ENCODE measurements at places on chromosomes 5 and 9.

DNA sequence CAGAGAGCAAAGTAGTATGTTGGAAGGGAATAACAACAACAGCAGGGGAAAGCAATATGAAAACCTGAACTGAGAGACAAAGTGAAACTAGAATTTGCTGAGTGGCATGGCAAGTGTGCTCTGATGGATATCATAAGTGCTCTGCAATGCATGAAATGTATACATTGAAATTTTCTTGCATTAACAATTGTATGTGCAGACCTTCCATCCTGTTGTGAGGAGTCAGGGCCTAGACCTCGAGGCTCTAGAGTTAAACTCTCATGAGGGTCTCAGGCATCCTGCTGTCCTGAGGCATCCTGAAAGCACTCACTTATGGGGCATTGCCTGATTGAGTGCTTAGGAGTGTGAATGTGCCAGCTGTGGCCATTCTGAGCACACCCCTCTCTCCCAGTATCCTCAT, 1.1 kb downstream of the ECM2 start:
- DNase-seq = no peak

GRCh38 chr5:92890841-92891244, 690.2 kb downstream of the NR2F1-AS1 start:
- no peak for DNase-seq

- DNase-seq = no peak
Observed at GRCh38 chr5:173643964-173644363, 27.5 kb upstream of the BOD1 start.

DNA sequence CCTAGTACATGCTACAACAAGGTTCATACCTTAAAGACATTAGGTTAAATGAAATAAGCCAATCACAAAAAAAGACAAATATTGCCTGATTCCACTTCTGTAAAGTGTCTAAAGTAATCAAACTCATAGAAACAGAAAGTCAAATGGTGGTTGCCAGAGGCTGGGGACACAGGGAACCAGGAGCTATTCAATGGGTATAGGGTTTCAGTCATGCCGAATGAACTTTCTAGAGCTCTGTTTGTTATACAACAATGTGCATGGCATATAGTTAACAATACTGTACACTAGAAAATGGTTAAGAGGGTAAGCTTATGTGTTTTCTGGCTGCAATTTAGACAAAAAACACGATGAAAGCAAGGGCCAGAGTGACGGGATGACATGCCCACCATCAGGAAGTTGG, 70.8 kb upstream of the EGFLAM start:
- no peak for DNase-seq

GRCh38 chr5:56699538-56699937, 115.8 kb upstream of the MAP3K1 start:
- DNase-seq = no peak

DNA sequence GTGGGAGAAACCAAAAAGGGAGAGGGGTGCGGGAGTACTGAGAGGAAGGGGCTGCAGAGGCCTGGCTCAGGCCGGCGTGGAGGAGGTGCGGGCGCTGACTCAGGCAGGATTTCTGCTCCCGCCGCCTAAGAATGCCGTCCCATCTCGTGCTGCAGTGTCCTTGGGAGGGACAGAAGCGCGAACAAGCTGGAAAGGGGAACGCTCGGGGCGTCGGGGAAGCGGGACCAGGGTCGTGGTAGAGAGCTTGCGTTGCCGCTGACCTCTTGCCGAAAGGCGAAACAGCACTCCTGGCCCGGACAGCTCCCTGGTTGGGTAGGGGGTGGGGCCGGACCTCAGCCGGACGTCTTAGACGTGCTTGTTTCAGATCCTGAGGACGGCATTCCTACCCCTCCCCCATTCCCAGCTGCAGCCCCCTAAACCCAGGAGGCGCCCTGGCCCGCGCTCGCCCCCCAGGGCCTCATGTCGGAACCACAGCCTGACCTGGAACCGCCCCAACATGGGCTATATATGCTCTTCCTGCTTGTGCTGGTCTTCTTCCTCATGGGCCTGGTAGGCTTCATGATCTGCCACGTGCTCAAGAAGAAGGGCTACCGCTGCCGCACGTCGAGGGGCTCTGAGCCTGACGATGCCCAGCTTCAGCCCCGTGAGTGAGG, 1.1 kb downstream of the RELL2 start:
- DNase-seq = no peak

DNA sequence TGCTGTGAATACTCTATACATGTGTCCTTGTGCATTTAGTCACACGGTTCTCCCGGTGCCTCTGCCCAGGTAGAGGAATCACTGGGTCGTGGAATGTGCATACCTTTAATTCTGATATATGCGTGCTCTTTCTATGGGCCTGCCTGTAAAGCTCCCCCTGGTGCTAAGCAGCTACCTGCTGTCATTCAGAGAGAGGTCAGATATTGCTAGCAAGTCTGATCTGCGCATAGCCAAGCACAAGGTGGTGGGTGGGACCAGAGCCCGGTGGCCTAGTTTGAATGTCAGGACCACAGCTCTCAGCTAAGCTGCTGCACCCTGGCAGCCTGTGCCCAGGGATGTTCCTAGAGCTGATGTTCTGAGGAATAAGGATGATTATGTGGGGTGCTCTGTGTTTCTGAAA, 33.4 kb downstream of the TJP2 start:
- no peak for DNase-seq

DNA sequence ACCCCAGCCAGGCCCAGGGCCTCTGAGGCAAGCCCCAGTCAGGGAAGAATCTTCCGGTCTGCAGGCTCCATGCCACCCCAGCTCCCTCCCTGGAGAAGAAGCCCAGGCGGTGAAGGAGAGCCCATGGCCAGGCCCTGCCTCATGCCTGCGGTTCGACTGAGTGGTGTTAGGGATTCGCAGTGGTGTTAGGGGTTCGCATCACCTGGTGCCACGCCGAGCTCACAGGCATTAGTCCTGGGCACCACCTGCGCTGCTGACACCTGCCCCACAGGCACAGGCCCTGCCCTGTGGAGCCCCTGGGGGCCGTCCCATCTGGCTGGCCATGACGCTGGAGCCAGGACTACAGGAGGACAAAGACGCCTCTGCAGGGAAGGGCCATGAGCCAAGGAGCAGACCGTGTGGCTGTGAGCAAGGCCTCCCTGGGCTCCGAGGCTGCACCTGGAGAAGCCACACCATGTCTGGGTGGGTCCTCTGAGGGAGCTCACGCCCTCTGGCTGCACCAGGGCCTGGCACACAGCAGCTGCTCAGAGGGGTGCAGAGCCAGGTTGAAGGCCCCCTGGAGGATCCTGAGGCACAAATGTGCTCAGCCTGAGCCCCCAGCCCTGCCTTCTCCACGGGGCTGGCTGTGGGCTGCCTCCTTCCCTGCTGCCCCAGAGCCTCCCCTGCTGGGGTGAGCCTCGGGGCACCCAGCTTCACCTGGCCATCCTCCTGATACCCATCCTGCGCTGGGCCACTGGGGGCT, 27.6 kb upstream of the RNF130 start:
- DNase-seq = no peak

- DNase-seq = no peak
Observed at GRCh38 chr5:149632311-149633251, 51.3 kb downstream of the ARHGEF37 start.

DNA sequence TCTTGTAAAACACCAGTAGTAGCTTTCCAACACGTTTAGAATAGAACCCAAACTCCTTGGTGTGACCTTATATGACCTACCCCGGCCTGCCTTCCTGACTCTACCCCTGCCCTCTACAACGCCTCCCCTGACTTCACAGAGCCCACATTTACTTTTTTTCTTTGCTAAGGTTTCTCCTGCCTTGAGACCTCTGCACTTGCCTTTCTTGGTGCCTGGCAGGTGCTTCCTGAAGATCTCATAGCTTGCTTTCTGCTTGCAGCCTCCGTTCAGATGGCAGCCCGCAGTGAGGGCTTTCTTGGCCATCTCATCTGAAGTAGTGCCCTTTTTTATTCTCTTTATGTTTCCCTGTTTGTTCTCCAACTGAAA, 24.3 kb downstream of the NUP214 start:
- no peak for DNase-seq

- no peak for DNase-seq
Observed at GRCh38 chr9:75128535-75128934, 40.2 kb downstream of the OSTF1 start.

DNA sequence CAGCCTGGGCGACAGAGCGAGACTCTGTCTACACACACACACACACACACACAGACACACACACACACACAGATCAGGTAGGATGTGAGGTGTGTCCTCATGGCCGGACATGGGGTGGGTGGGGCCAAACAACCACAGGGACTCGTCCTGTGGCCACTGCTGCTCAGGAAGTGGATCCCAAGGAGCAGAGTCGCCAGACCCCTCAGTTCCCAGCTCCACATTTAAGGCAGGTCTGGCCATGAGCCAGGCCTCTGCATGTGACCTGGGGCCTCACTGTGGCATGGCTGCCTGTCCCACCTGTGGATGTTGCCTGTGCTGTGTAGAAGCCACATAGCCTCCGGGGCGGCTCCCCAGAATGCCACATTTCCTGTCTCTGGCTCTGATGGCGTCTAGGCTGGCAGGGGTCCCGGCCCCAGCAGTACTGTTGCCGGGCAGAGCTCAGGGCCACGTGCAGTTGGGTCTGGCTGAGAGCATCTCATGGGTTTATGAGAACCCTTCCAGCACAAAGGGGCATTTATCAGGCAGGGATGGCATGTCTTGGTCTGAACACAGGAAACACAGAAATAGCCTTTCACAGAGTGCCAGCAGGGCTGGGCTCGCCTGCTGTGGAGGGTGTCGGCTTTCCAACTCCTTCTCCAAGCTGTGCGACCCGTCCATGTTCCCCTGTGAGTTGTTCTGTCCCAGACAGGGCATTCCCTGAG, 9.9 kb upstream of the NINJ1 start:
- DNase-seq = no peak

DNA sequence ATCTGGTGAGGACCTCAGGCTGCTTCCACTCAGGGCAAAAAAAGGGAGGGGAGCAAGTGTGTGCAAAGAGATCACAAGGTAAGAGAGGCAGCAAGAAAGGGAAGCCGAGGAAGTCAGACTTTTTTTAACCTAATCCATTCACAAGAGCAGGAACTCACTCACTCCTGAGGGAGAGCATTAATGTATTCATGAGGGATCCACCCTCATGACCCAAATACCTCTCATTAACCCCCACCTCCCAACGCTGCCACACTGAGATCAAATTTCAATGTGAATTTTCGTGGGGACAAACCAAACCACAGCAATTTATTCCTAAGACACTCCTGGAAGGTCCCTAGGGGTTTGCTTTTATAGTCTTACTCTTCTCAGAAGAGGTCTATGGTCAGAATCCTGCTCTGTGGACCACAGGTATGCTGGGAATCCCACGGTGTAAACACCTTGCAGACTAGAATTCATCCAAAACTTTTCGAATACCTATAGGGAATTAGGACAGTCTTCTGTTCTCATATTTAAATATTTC, 108.7 kb downstream of the HSD17B3 start:
- no peak for DNase-seq

GRCh38 chr5:86749841-86750240, 132.1 kb downstream of the COX7C start:
- DNase-seq = no peak

DNA sequence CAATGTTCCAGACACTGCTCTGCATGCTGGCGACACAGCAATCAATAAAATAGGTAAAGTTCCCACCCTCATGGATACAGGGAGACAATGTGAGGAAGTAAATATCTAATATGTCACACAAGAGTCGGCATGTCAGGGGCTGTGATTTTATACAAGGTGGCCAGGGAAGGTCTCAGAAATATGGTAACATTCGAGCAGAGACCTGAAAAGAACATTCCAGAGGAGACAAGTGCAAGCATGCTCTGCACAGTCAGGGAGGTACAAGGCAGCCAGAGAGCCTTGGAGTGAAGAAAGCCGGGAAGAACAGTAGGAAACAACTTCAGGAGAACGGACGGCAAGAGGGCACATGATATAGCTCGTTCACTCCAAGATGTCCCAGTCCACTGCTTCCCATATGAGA, 89.2 kb upstream of the ZNF462 start:
- DNase-seq = no peak

- no peak for DNase-seq
Observed at GRCh38 chr5:89120719-89121118, 237.7 kb upstream of the MEF2C start.

GRCh38 chr9:97504381-97505216, 3.1 kb downstream of the TMOD1 start:
- no peak for DNase-seq

- no peak for DNase-seq
Observed at GRCh38 chr9:124346347-124347163, 68.7 kb downstream of the PSMB7 start.

DNA sequence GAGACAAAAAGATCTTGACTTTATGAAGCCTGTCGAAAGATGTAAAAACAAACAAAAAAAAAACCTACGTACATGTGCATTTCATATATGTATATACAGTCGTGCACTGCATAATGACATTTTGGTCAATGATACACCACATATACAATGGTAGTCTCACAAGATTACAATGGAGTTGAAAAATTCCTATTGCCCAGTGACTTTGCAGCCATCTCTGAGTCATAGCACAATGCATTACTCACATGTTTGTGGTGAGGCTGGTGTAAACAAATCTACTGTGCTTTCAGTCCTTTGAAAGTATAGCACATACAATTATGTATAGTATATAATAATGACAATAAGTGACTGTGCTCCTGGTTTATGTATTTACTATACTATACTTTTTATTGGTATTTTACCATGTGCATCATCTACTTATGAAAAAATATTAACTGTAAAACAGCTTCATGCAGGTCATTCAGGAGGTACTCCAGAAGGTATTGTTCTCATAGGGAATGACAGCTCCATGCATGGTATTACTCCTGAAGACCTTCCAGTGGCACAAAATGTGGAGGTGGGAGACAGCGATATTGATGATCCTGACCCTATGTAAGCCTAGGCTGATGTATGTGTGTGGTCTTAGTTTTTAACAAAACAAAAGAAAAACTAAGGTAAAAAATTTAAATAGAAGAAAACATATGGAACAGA, 73.7 kb upstream of the FST start:
- peak; percentile 85 for DNase-seq

- no peak for DNase-seq
Observed at GRCh38 chr5:180006141-180006540, 65.4 kb downstream of the RNF130 start.

GRCh38 chr5:19880859-19881436, 107.1 kb downstream of the CDH18 start:
- DNase-seq = peak; percentile 28

DNA sequence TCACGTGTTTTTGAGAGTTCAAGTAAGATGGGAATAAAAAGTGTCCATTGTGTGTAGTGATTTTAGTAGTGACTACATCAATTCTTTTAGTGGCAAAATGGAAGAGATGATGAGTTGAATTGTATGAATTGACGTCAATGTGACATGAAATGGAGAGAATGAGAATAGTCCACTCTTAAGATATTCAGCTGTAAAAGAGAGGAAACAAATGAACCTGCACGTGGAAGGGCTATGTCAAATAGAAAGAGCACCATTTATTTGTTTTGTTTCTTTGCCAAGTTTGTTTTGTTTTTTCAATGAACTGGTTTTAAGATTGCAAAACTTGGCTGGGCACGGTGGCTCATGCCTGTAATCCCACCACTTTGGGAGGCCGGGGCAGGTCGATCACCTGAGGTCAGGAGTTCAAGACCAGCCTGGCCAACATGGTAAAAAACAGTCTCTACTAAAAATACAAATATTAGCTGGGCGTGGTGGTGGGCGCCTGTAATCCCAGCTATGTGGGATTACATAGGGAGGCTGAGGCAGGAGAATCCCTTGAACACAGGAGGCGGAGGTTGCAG, 453.8 kb downstream of the TAF11L14 start:
- no peak for DNase-seq
